ENCODE measurements at places on chromosomes 1 and 21.
A peak's percentile ranks its signal among the peaks of the same experiment; 100 is the strongest.

- no peak for DNase-seq
These were observed 92.4 kb upstream of the PGBD5 start for GRCh38 chr1:230518511-230518910.

DNA sequence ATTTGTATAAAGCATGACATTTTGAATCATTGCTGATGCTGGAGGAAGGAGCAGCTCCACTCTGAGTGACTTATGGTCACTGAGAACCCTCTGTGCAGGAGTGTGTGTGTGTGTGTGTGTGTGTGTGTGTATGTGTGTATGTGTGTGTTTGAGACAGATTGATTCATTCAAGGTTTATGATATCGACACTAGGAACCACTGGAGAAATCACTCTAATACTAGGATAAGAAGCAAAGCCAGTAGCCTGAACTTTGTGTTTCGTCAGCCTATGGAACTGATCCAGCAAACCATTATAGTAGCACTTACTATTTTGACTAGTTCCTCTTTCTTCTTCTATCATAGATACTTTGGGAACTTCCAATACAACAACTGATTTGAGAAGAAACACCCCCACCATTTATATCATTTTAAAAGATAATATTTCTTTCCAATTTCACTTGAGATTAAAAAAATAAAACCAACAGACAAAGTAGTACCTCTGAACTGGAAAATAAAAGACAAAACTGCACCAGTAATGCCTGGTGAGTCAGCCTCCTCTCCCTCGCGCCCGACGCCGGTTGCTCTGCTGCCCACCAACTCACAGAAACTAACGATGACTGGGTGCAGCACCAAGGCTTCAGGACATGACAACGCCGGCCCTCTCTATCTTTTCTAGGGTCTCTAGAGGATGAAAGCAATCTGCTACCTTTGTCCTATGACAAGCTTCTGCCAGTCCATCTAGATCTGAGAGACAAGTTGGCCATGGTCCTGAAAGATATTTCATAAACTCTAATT lies 20.9 kb downstream of the SLAMF1 start:
- no peak for DNase-seq

- DNase-seq = no peak
These were observed 10.5 kb upstream of the IRF2BP2 start for GRCh38 chr1:234620272-234621126.

- no peak for DNase-seq
These were observed 196.5 kb downstream of the DYRK1A start for GRCh38 chr21:37562920-37563640.

- DNase-seq = peak; percentile 58
These were observed at the start of gene TMEM61 for GRCh38 chr1:54980528-54981241. TMEM61 (plus strand) TSS chr1:54980628; CDS start chr1:54981066, 438 bp downstream.
